GOT3 (cell line): ENCODE measurements at places on chromosomes 4 and X.

GRCh38 chrX:136115126-136115903 lies 32.0 kb upstream of the FHL1 start:
- no peak for DNase-seq

DNA sequence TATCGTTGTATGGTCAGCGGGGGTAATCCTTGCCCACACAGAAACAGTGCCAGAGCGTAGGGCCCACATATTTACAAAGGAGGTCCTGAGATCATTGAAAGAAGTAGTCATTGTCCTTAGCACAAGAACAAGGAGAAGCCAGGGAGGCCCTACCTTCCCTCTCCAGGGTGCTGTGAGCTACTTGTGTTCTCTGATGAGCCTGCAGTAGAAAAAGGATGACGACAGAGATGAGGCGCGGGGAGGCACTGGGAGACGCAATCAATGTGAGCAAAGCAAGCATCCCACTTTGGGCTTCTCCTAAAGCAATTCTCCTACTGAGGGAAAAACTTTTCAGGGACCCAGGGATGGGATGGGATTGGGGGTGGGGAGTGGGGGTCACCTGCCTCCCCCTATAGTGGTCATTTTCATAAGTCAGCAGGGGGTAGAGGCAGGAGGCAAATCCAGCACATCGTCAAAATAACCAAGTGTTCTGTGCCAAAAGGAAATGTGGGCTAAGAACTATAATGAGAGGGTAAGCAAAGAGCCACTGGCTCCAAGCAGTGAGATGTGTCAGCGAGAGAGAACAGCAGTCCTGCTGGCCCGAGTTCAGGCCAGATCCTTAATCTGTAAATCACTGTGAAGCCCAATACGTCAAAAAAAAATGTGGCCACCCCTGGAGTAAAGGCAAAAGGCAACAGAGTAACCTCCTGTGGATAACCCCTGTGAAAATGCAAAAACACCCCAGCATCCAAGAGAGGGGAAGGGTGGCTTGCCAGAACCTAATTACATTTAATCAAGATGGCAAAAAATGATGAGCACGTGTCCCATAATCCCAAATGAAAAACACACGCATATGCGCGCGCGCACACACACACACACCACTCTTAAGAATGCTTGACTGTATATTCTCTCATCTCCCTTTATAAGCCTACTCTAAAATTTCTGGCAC lies 136.6 kb upstream of the HHIP start:
- no peak for DNase-seq

DNA sequence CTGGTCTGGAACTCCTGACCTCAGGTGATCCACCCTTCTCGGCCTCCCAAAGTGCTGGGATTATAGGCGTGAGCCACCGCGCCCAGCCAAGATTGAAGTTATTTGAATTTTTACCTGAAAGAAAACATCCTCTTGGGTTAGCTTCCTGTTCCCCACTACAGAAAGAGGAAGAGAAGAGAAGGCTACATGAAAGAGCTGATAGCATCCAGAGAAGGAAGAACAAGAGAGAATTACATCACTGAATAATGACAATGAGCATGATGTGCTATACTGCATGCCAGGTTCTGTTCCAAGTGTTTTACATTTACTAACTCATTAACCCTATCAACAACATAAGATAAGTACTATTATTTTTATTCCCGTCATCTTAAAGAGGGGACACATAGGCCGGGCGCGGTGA lies 11.5 kb upstream of the TBC1D1 start:
- no peak for DNase-seq

DNA sequence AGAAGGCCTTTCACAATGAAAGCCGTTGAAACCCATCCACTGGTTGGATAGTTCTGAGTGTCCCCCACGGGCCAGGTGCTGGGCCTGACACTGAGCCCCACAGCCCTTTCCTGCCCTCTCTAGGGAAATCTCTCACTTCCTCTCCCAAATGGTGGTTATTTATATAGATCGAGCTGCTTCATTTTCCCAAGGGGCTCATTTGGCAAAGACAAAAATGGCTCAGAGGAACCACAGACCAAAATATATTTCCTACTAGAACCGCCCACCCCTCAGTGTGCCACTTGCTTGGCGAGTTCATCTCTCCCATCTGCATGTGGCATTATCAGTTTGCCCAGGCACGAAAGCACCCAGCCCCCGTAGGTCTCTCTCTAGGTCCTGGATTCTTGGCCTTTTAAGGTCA lies 53.3 kb upstream of the STIM2 start:
- no peak for DNase-seq

- DNase-seq: no peak
Measured at GRCh38 chrX:119784747-119785446, 6.5 kb downstream of the RPL39 start.

- no peak for DNase-seq
Measured at GRCh38 chrX:24196509-24196908, 47.0 kb downstream of the ZFX start.

DNA sequence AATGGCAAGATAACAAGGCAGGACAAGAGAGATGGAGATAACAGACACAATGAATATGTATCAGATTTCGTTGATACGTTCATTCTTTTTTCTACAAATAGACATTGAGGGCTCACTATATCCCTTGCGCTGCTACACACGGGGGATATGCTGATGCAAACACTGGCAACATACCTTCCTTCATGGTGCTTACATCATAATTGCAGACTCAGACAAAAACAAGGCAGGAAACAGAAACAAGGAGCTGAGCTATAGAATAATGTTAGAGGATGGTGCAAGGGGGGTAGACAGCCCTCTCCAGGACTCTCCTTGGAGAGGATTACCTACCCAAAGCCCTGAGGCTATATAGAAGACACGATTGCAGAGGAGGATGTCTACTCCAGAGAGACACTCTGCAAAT lies 1069.5 kb downstream of the DMD start:
- no peak for DNase-seq

GRCh38 chrX:46770817-46771163 lies 11.9 kb upstream of the SLC9A7 start:
- no peak for DNase-seq

DNA sequence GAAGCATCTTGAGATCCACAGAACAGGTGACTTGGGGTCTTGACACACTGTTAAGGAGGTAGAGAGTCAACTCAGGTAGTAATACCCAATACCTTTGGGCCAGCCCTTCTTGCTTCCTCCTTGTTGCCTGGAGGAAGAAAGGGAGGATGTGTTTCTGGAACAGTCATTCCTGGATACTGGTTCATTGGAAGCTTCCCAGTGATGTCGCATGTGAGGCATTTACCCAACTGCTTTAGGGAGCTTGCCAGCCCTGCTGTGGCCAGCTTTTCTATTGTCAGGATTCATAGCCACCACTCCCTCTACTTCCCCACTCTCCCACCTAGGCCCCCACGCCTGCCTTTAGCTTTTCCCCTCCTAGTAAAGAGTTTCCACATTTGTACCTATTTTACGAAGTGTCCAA lies 310.3 kb upstream of the PRPS2 start:
- no peak for DNase-seq

DNA sequence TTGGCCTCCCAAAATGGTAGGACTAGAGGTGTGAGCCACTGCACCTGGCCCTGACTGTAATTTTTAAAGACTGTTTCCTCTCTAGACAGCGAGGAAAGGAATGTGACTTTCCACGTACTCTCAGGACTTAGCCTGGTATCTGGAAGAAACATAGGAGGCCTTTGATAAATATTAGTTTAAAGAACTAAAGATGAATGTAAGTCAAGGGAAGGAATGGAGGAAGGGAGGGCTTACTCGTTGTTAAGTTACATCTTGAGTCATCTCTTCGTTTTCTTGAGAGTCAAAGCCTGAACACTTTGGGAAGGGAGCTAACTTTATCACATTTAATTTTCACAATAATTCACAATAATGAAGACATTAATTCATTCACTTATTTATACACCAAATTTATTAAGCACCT lies 7.2 kb upstream of the LNX1 start:
- no peak for DNase-seq

- no peak for DNase-seq
Measured at GRCh38 chr4:4488405-4489404, 53.1 kb downstream of the STX18 start.

DNA sequence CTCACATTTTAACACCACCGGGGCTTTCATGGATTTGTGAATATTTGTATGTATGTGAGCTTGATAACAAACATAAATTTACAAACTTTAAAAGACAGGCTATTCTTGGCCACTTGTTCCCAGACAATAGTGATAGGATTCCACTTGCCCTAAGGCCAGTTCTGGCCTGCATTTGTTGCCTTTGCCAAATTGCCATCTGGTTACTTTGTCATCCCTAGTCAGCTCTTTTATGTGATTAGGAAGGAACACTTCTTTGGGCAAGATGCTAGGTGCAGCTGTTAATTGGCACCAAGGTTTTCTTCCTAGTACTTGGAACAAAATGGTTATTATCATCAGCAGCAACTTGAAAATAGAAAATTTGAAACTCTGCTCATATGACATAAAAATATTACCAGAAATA lies 63.3 kb downstream of the CCSER1 start:
- no peak for DNase-seq

- no peak for DNase-seq
Measured at GRCh38 chrX:39453889-39454621, 643.7 kb downstream of the BCOR start.

GRCh38 chr4:73021634-73022033 lies 47.9 kb downstream of the COX18 start:
- DNase-seq: no peak

DNA sequence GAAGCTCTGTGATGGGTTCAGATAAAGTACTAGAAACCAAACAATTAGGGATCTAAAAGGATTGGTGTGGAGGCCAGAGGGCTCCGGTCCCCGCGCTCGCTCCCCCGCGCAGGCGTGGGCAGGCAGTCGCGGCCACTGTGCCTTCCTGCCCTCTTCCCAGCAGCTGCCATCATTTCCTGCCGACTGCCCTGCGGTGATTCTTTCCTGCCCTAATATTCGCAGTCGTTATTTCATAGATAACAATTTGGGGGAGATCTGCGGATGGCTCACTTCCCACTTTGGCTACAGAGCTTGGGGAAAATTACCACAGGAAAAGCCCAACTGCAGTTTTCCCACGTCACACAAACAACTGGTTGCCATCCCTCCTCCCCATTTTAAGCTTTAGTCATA lies 2.2 kb downstream of the GRIA2 start:
- DNase-seq: no peak

- no peak for DNase-seq
Measured at GRCh38 chrX:23699636-23700194, 32.4 kb downstream of the PRDX4 start.

- peak; percentile 12 for DNase-seq
Measured at GRCh38 chr4:151015459-151016347, 619 bp upstream of the LRBA start.

DNA sequence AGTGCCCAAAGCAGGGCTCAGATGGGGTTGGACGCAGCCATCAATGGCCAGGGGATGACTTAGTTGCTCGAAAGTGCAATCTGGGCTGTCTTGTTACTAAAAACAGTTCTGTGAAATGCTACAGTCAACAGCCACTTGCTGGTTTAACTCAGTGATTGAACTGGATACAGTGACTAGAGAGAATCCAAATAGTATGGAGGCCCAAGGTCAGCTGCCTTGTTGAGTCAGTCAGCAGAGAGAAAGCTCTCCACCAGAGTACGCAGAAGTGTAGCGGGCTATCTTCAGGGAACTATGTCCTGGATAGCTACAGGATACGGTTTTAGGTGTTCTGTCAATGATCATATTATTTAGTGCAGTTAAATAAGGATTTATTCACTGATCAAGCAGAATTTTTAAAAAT lies 68.4 kb downstream of the TRAPPC11 start:
- DNase-seq: no peak

DNA sequence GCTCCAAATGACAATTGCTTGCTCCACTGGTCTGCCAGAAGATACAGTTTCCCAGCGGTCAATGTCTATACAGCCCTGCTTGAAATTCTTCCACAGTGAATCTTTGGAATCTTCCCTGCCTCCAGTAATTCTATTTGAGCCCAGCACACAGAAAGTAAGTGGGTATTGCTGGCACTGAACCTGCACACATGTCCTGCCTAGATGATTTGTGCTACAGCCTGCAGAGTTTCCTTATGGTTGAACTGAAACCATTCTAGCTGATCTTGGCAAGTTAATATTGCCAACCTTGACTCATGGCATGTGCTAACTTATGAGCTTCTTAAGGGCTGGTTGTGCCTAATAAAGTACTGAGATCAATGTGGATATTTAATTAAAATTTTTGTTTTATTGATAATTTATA lies 553.8 kb upstream of the GNPDA2 start:
- DNase-seq: no peak

- DNase-seq: no peak
Measured at GRCh38 chr4:57496697-57497471, 386.7 kb upstream of the IGFBP7 start.
